ENCODE measurements at places on chromosomes 7 and 10.
A peak's percentile ranks its signal among the peaks of the same experiment; 100 is the strongest.

DNA sequence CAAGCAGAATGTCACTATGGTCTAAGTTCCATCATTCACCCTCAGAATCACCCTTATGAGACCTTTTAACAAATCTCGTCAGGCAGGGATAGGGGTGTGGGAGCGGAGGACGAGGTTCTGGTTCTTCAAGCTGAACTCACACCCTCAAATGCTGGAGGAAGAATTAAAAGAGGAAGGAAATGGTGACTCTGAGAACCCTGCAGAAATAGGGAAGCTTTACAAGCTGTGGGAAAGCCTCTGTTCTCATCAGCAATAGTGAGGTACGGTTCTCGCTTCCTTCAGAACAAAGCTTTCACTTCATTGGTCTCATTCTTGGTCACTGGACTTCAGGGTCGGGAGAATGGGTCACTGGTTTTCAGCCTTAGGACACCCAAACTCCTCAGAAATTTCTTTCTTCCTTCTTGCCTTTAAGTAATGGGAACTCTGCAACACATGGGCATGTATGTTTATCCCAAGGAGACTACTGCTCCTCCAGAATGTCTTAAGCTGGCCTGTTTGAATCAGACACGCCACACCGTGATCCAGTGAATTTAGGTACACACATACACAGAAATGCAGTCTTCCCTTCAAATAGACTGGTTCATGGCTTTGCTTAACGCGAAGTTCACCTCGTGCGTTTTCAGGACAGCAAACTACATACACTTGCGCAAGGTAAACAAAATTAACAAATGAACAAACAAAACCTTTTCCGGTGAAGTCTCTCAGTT is 226.0 kb downstream of the SFMBT2 start:
- no peak for DNase-seq

DNA sequence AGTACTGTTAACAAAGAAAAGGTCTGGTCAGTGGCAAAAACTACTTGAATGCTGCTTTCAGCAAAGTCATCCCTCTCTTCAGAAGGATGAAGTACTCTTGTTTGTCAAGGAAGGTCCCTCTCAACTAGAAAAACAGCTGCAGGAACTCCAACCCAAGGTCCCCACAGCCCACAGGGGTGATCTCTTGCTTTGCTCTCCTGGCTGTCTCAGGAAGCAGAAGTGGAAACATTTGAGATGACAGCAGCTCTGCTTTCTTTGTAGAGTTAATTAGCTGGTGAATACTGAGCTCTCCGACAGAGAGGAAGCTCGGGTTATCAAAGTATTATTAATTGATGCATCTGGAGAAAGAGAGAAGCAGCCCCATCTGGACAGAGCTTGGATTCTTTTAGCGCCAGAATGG is 25.4 kb upstream of the LRGUK start:
- DNase-seq = no peak

- no peak for DNase-seq
Observed at GRCh38 chr10:110474017-110474416, 23.7 kb upstream of the DUSP5 start.

GRCh38 chr10:73810735-73811465 is 498 bp downstream of the NDST2 start:
- no peak for DNase-seq

- no peak for DNase-seq
Observed at GRCh38 chr7:121351682-121352081, 22.9 kb downstream of the WNT16 start.

- DNase-seq = no peak
Observed at GRCh38 chr10:9922126-9922870, 1095.4 kb upstream of the CELF2 start.

- DNase-seq = no peak
Observed at GRCh38 chr10:17768957-17769356, 17.0 kb downstream of the TMEM236 start.

GRCh38 chr10:70845816-70846215 is 30.1 kb downstream of the SGPL1 start:
- no peak for DNase-seq

GRCh38 chr7:140696024-140696679 is 356 bp upstream of the NDUFB2 start:
- DNase-seq = peak; percentile 27

DNA sequence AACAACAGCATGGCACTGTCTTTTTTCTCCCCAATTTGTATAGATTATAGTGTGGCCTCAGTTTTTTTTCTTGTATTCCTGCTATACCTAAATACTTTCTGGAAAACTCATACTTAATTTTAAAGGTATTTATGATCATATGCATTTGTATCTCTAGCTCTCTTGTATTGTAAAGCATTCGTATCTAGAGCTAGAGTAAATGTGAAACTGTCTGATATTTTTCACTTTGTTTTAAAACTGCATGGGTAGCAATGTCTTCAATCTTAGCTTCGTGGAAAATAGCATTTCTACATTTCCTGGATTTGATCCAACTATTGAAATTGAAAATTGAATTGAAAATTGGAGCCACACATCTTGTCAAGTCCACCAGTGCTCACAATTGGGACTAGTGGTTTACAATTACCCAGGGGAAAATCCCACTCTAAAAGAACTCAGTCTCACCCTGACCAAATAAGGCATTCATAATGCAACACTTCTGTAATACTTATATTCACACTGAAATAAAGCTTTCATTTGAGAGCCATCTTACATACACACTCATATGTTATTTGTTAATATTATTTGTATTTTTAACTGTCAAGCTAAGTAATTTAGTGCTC is 51.3 kb upstream of the KLF6 start:
- no peak for DNase-seq

DNA sequence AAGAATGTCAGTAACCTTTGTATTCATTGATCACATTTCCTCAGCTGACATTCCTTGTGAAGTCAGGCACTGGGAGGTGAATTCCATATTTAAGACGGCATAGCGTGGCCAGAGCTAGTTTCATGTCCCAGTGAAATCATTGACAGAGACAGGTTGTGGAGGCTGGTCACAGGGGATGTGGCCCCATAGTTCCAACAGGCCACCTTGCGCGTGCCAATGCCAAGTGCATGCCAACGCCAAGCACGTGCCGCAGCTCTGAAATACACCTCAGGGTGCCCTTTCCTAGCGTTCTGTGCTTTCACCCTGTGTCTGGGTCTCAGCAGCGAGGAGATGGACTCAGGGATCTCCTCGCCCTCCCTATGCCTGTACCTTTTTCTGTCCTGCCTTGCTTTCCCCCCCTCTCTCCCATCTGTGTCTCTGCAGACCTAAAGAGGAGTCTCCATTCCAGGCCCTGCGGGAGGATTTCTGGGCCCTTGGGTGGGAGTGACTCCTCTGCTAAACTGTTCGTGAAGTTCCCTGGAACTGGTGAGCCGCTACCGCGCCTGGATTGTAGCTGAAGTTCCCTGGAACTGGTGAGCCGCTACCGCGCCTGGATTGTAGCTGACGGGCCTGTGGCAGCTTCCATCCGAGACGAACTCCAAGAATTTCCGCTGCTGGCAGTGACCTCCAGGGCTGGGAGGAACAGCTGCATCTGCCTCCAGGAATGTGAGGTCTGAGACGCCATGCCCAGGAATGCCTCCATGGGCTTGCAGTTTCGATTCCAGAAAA is 19.7 kb downstream of the AQP1 start:
- DNase-seq = no peak

- no peak for DNase-seq
Observed at GRCh38 chr7:84757761-84758160, 429.1 kb downstream of the SEMA3D start.

DNA sequence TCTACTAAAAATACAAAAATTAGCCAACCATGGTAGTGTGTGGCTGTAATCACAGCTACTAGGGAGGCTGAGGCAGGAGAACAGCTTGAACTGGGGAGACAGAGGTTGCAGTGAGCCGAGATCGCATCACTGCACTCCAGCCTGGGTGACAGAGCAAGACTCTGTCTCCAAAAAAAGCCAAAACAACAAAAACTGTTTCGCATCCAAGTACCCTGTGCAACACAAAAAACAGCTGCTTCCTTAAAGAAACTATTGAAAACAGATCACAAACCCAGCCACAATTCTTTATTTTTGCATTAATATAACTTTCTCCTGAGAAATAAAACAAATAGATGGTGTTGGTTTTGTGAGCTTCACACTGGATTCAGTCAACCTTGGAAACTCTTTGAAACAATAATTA is 112.1 kb upstream of the AFAP1L2 start:
- DNase-seq = no peak

- no peak for DNase-seq
Observed at GRCh38 chr10:83289948-83290347, 849.4 kb upstream of the GHITM start.

GRCh38 chr7:101108330-101108857 is 18.5 kb upstream of the SERPINE1 start:
- DNase-seq = no peak

GRCh38 chr7:88092676-88092999 is 127.2 kb downstream of the SRI start:
- DNase-seq = peak; percentile 73

GRCh38 chr10:22810643-22811465 is 96.5 kb upstream of the PIP4K2A start:
- no peak for DNase-seq

- DNase-seq = no peak
Observed at GRCh38 chr10:43903451-43903850, 254.8 kb upstream of the ZNF32 start.

DNA sequence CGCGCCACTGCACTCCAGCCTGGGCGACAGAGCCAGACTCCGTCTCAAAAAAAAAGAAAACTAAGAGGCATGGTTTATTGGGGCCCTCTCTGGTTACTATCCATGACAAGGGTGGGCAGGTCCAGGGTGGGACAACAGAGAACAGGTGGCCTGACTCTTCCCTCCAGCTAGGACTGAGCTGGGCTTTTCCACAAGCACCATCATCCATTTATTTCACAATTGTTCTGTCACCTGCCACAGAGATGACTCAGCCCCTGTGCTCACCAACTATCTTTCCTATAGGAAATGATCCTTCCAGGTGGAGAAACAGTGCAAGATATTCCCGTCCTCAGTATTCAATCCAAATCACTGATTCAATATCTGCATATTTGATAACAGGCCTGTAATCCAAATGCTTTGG is 44.9 kb upstream of the MYL10 start:
- DNase-seq = no peak

- DNase-seq = no peak
Observed at GRCh38 chr7:105600720-105601550, 19.6 kb upstream of the EFCAB10 start.

GRCh38 chr10:3132036-3133025 is 40.3 kb downstream of the PITRM1 start:
- no peak for DNase-seq

GRCh38 chr7:151731022-151731441 is 145.9 kb downstream of the PRKAG2 start:
- DNase-seq = no peak

GRCh38 chr10:131673396-131673795 is 227.4 kb upstream of the PPP2R2D start:
- DNase-seq = no peak

DNA sequence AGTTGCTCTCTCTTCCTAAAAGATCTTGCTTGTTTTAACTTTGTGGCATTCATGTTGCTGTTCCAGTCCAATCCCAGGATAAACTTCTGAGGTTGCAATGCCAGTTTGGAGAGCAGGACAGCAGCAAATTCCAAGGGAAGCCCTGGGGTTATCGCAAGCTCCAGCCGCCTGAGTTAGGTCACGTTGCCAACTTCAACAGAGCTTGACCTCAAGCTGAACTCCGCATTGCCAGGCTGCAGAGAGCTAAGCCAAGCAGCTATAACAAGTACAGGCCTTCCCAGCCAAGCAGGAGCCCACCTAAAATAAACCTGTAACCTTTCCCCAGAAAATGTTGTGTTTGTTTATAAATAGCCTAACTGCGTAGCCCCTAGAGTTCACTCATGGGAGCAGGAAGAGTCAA is 138.9 kb upstream of the LYZL1 start:
- no peak for DNase-seq

DNA sequence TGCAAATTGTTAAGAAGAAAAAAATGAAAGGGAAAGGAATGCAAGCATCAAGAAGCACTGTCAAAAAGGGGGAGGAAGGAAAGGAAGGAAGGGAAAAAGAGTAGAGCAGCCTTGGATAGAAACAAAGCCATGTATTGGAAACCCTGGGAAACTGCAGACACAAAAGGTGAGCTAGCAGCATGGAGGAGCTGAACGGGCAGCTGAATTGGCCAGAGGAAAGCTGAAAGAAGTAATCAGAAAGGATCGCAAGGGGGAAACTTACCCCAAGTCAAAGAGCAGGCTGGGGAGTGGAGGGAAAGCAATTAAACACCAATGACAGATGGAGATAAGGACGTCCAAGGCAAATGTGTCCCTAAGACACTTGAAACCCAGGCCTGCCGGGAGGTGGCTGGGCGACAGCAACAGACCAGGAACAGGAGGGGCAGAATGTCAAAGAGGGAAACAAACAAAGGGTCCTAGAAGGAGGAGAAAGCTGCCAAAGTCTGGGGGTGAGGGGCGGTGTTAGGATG is 93.8 kb upstream of the SVIL start:
- no peak for DNase-seq

DNA sequence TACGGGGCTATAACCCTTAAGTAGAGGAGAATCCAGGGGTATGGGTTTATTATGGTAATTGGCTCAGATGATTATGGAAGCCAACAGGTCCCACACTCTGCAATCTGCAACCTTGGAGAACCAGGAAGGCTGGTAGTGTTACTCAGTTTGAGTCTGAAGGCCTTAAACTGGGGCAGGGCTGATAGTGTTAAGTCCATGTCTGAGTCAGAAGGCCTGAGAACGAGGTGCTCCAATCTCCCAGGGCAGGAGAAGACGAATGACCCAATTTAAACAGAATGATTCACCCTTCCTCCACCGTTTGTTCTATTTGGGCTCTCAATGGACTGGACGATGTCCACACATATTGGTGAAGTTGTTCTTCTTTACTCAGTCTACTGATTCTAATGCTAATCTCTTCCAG is 244.5 kb upstream of the PTER start:
- DNase-seq = no peak

- no peak for DNase-seq
Observed at GRCh38 chr7:256461-256940, 33.5 kb upstream of the FOXL3 start.

DNA sequence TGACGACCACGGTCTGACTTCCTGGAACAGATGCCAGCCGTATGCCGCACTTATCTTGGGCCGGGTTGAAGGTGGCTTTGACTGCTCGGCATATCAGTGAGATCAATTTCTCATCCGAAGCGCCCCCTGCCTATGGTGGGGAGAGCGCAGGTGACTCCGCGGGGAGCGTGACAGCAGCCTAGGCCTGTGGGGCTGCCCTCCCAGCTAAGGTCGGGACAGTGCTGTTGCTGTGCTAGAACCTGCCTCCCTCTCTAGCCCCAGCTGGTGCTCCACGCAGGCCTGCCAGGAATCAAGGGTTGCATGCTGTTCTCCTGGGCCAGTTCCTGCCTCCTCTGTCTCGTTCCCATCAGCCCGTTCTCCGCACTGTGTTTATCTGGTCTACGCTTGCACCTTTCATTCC is 49.8 kb downstream of the PODXL start:
- DNase-seq = no peak

GRCh38 chr10:73186266-73186665 is 18.3 kb downstream of the FAM149B1 start:
- no peak for DNase-seq

DNA sequence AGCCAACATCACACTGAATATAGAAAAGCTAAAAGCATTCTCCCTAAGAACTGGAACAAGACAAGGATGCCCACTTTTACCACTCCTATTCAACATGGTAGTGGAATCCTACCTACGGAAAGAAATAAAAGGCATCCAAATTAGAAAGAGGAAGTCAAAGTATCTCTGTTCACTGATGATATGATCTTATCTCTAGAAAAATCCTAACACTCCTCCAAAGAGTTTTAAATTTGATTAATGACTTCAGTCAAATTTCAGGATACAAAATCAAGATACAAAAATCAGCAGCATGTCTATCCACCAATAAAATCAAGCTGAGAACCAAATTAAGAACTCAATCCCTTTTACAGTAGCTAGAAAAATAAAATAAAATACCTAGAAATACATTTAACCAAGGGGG is 35.3 kb upstream of the TNKS2 start:
- DNase-seq = no peak
